ENCODE measurements at places on chromosomes 11 and 22.

- DNase-seq = no peak
Measured at GRCh38 chr22:41234815-41235695, 5.7 kb downstream of the CHADL start.

DNA sequence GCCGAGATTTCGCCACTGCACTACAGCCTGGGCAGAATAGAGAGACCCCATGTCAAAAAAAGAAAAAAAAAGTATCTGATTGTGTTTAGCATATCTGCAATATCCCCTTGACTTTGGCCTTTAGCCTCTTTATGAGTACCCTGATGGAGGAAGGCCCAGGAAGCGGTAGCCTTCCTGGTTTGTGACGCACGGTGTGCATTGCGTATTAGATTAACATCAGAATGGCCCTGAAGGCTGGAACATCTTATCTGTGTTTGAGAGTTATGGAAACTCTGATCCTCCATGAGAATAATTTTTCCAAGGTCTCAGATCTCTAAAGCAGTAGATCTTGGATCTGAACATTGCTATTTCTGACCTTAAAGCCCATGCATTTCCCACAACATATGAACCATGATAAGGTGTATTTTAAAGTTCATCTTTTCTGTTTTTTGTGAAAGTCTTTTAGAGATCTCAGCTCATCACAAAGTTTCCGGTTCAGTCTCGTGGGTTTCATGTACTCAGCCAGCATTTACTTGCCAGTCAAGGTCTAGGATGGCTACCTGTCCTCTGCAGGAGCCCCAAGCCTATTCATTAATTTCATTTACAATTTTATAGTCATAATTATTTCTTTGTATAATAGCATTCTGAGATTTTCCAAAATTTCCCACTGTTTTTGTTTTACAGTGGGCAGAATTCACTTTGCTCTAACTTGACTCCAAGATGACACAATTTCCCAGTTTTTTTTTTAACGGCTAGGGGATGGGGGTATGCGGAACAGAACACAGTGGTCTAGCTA lies 605 bp upstream of the FDX1 start:
- DNase-seq = no peak

GRCh38 chr11:70819022-70819421 lies 420.7 kb downstream of the CTTN start:
- DNase-seq = no peak

DNA sequence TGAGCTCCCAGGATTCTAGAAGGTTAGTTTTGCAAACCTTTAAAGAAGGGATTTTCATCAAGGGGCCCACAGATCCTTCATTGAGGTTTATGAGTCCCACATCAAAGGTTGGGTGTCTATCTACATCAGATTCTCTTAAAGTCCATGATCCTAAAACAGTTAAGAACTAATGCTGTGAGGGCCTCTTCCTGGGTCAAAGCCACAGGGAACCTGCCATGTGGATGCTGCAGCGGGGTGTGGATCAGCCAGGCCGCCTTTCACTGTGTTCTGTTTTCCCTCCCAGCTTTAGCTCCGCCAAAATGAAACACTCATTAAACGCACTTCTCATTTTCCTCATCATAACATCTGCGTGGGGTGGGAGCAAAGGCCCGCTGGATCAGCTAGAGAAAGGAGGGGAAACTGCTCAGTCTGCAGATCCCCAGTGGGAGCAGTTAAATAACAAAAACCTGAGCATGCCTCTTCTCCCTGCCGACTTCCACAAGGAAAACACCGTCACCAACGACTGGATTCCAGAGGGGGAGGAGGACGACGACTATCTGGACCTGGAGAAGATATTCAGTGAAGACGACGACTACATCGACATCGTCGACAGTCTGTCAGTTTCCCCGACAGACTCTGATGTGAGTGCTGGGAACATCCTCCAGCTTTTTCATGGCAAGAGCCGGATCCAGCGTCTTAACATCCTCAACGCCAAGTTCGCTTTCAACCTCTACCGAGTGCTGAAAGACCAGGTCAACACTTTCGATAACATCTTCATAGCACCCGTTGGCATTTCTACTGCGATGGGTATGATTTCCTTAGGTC lies 5.3 kb downstream of the SERPIND1 start:
- DNase-seq = no peak

GRCh38 chr22:24142241-24142640 lies 39.0 kb upstream of the SUSD2 start:
- no peak for DNase-seq
